ENCODE measurements at places on chromosomes 11 and 22. TPM values are rescaled to one million over a fixed set of nuclear protein-coding genes. Genes with fewer than 3 reads are reported as not detected.

- H3K4me3 ChIP-seq, result no peak overlapping the region
- H3K4me1 ChIP-seq, result peaks cover 32% of the 10 kb centered on the region
- H3K36me3 ChIP-seq, result no peaks in the 10 kb centered on the region
- H3K27ac ChIP-seq, result no peak overlapping the region
- peak; percentile 68 for DNase-seq
Measured at GRCh38 chr11:13110929-13111812, 102.1 kb downstream of the RASSF10 start.

GRCh38 chr11:62341588-62341987 lies 4.3 kb downstream of the ASRGL1 start:
- H3K27ac ChIP-seq, result no peak overlapping the region
- no peak overlapping the region for H3K4me3 ChIP-seq
- H3K27me3 ChIP-seq, result no peaks in the 10 kb centered on the region
- no peaks in the 10 kb centered on the region for H3K4me1 ChIP-seq
- DNase-seq, result no peak

The JOSD1 gene
- total RNA-seq, result 26.5 TPM

DNA sequence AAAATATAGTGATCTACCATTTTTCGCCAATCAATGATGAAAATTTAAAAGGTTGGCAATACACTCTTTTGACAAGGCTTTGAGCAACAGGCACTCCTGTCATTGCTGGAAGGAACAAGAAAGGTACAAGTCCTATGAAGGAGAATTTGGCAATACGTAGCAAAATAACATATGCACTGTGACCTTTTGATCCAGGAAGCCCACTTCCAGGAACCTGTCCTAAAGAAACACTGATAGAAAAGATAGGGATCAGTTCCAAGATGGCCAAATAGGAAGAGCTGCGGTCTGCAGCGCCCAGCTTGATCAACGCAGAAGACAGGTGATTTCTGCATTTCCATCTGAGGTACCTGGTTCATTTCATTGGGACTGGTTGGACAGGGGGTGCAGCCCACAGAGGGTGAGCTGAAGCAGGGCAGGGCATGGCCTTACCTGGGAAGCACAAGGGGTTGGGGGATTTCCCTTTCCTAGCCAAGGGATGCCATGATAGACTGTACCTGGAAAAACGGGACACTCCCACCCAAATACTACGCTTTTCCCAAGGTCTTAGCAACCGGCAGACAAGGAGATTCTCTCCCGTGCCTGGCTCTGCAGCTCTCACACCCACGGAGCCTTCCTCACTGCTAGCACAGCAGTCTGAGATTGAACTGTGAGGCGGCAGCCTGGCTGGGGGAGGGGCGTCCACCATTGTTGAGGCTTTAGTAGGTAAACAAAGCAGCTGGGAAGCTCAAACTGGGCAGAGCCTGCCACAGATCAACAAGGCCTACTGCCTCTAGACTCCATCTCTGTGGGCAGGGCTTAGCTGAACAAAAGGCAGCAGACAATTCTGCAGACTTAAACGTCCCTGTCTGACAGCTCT lies 69.7 kb upstream of the GALNT18 start:
- no peak for DNase-seq
- H3K4me3 ChIP-seq, result no peak overlapping the region
- no peaks in the 10 kb centered on the region for H3K27me3 ChIP-seq
- H3K36me3 ChIP-seq, result no peaks in the 10 kb centered on the region

DNA sequence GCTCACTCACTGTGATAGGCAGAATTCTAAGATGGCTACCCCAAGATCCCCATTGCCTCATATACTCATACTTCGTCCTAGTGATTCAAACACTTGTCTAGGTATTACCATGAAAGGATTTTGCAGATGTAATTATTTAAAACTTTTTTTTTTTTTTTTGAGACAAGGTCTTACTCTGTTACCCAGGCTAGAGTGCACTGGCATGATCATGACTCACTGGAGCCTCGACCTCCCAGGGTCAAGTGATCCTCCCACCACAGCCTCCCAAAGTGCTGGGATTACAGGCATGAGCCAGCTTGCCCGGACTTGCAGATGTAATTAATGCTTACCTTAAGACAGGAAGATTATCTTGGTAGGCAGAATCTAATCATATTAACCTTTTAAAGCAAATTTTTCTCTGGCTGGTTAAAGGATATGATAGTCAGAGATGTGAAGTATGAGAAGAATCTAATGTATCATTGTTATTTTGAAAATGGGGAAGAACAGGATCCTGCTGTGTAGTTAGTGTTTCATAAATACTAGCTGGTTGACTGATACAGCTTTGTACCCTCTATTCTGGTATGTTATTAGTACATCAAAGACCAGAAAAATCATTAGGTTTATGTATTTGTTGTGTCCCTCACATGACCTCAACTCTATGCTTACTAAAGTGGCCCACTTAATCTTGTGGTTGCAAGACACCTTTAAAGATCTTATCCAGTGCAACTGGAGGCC lies 35.5 kb downstream of the C2CD3 start:
- peak; percentile 32 for DNase-seq
- no peak overlapping the region for H3K4me3 ChIP-seq
- no peak overlapping the region for H3K27ac ChIP-seq
- H3K27me3 ChIP-seq, result no peaks in the 10 kb centered on the region
- H3K36me3 ChIP-seq, result peaks cover 58% of the 10 kb centered on the region

GRCh38 chr11:56706486-56706885 lies 7.6 kb downstream of the OR9G1 start:
- no peak overlapping the region for H3K27ac ChIP-seq
- no peaks in the 10 kb centered on the region for H3K4me1 ChIP-seq
- no peak overlapping the region for H3K4me3 ChIP-seq
- no peaks in the 10 kb centered on the region for H3K27me3 ChIP-seq
- no peaks in the 10 kb centered on the region for H3K36me3 ChIP-seq

GRCh38 chr11:5534046-5534445 lies 14.3 kb downstream of the OR52H1 start:
- H3K4me1 ChIP-seq, result no peaks in the 10 kb centered on the region
- no peak for DNase-seq
- H3K27ac ChIP-seq, result no peak overlapping the region
- H3K4me3 ChIP-seq, result no peak overlapping the region
- no peaks in the 10 kb centered on the region for H3K36me3 ChIP-seq

The FOLR1 gene
- 0.56 TPM for total RNA-seq

GRCh38 chr11:44774731-44775130 lies 48.0 kb downstream of the TSPAN18 start:
- H3K27me3 ChIP-seq, result no peaks in the 10 kb centered on the region
- H3K4me3 ChIP-seq, result no peak overlapping the region
- peak; percentile 23 for DNase-seq
- H3K36me3 ChIP-seq, result no peaks in the 10 kb centered on the region
- peaks cover 29% of the 10 kb centered on the region for H3K4me1 ChIP-seq
- no peak overlapping the region for H3K27ac ChIP-seq

DNA sequence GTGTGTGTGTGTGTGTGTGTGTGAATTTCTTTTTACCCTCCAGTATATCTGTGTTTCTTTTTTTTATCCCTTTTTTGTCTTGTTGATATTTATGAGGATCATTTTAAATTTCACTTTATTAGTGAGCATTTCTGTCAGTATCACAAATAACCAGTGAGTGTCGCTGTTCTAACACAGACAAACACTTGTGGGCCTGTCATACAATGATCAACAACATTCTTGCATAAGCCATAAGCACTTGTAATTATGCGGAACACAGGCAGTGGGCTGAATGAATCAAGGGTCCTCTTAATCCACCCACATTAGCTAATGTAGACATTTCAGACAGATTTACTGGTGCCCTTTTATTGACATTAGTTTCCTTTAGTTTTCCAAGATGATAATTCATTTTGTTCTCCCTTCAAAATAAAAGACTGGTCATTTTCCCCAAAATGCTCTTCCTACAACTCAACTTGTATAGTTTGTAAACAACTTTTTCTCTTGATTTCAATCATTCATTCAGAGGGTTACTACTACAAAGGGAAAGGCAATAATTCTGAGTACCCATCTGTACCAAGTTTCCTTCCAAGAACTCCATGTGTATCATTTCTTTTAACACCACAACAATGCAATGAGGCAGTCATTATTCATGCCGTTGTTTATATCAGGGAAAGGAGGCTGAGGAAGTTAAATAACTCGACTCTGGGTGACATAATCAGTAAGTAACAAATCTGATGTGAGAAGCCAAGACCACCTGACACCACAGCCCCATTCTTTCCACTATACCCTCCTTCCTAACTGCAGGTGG lies 34.5 kb upstream of the ANO3 start:
- no peak overlapping the region for H3K4me3 ChIP-seq
- no peak overlapping the region for H3K27ac ChIP-seq
- H3K27me3 ChIP-seq, result no peaks in the 10 kb centered on the region
- DNase-seq, result peak; percentile 23
- no peaks in the 10 kb centered on the region for H3K36me3 ChIP-seq

GRCh38 chr22:30438559-30438958 lies 13.0 kb downstream of the MTFP1 start:
- H3K4me3 ChIP-seq, result no peak overlapping the region
- no peak overlapping the region for H3K27ac ChIP-seq
- H3K27me3 ChIP-seq, result no peaks in the 10 kb centered on the region
- no peaks in the 10 kb centered on the region for H3K4me1 ChIP-seq

- DNase-seq, result no peak
- H3K4me3 ChIP-seq, result no peak overlapping the region
- H3K27me3 ChIP-seq, result peaks cover 6% of the 10 kb centered on the region
Measured at GRCh38 chr11:16813126-16813525, 74.7 kb downstream of the C11orf58 start.

GRCh38 chr11:44851496-44851895 lies 99.2 kb downstream of the TP53I11 start:
- DNase-seq, result no peak
- H3K4me1 ChIP-seq, result no peaks in the 10 kb centered on the region
- H3K4me3 ChIP-seq, result no peak overlapping the region
- H3K36me3 ChIP-seq, result peaks cover 3% of the 10 kb centered on the region
- H3K27ac ChIP-seq, result no peak overlapping the region
- no peaks in the 10 kb centered on the region for H3K27me3 ChIP-seq

The DEFB131B gene
- not detected for total RNA-seq

The ANGPTL5 gene
- not detected for total RNA-seq

GRCh38 chr11:77854838-77855237 lies 33.9 kb downstream of the AAMDC start:
- DNase-seq, result peak; percentile 2
- H3K4me1 ChIP-seq, result no peaks in the 10 kb centered on the region
- no peaks in the 10 kb centered on the region for H3K36me3 ChIP-seq
- H3K27me3 ChIP-seq, result no peaks in the 10 kb centered on the region

DNA sequence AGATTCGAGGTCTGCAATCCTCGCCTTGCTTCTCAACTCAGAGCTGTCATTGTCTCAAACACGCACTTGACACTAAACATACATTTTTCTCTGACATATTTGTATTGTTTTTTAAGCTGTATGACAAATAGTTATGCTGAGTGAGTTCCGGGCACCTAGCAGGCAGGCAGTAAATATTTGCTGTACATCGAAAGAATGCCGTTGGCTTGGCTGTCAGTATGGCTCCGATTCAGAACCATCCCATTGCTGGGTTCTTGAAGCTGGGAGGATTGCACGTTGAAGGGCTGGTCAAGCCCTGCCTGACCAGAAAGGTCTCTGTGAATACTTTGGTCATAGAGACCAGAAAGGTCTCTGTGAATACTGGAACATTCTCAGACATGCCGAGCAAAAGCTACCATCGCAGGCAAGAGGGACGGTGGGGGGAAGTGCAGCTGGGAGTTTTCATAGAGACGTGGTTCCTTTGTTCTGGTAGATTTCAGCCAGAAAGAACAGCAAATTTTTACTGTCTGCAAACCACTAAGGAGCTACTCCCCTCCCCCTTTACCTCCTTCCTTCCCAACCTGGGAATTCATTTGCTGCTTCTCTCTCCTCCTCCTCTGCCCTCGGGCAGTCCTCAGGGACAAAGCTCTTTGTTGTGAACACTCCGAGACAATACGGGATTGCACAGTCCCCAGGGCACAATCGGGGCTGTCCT lies 202.2 kb upstream of the SORL1-AS1 start:
- H3K36me3 ChIP-seq, result no peaks in the 10 kb centered on the region
- H3K4me1 ChIP-seq, result peaks cover 4% of the 10 kb centered on the region
- H3K4me3 ChIP-seq, result peak overlapping the region; percentile 64
- no peaks in the 10 kb centered on the region for H3K27me3 ChIP-seq

DNA sequence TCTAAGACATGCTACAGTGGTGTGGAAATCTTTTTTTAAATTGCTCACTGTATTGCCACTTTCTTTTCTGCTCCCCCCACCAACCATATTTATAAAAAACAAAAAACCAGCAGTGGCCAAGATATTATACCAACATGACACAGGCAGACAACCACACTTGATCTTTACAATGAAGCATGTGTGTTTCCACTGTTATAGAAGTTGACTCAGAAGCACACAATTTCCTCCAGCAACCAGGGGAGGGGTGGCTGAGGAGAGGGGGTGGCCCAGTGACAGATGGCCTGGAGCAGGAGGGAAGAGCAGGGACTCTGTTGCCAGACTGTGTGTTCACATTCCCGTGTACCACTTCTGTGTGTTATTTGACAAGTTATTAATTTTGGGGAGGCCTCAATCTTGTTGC lies 14.8 kb downstream of the CD59 start:
- H3K4me1 ChIP-seq, result peaks cover 25% of the 10 kb centered on the region
- H3K4me3 ChIP-seq, result no peak overlapping the region
- H3K27me3 ChIP-seq, result no peaks in the 10 kb centered on the region

GRCh38 chr11:100810146-100810545 lies 123.1 kb downstream of the ARHGAP42 start:
- no peaks in the 10 kb centered on the region for H3K36me3 ChIP-seq
- DNase-seq, result no peak
- H3K27me3 ChIP-seq, result no peaks in the 10 kb centered on the region
- H3K4me1 ChIP-seq, result no peaks in the 10 kb centered on the region
- no peak overlapping the region for H3K27ac ChIP-seq
- H3K4me3 ChIP-seq, result no peak overlapping the region

GRCh38 chr22:35567351-35568141 lies 26.9 kb downstream of the RASD2 start:
- no peaks in the 10 kb centered on the region for H3K4me1 ChIP-seq
- no peak overlapping the region for H3K4me3 ChIP-seq
- H3K27ac ChIP-seq, result no peak overlapping the region
- H3K27me3 ChIP-seq, result 0 out of 2 replicates have a peak, but pooled peaks cover 4% of the 10 kb centered on the region
- H3K36me3 ChIP-seq, result no peaks in the 10 kb centered on the region

GRCh38 chr11:86980086-86980796 lies 25.0 kb upstream of the FZD4 start:
- no peaks in the 10 kb centered on the region for H3K36me3 ChIP-seq
- no peak overlapping the region for H3K4me3 ChIP-seq
- no peaks in the 10 kb centered on the region for H3K27me3 ChIP-seq
- H3K4me1 ChIP-seq, result peaks cover 8% of the 10 kb centered on the region

The KCNQ1 gene
- not detected for total RNA-seq

DNA sequence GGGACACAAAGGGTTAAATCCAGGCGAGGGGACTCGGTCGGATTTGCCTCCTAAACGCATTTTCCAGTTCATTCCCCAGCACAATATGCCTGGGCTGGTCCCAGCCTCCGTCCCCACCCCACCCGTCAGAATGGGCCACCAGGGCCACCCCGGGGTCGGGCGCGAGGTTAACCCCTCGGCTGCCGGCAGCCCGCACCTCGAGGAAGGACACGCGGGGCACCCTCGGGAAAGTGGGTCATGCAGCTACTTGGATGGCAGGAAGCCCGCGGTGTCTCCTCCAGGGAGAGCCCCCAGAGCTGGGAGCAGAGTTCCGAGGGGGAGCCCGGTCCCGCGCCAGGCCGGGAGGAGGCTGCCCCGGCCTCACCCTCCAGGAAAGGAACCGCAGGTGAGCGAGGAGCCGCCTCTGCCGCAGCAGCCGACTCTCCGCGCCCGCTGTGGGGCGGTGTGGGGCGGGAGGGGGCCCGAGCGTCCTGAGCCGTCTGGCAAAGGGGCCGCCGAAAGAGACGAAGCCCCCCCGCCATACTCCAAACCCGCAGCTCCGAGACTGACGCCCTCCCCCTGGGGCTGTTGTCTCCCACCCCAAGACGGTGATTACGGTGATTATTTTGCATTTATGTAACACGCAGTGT lies 1.4 kb downstream of the NECTIN1 start:
- H3K27me3 ChIP-seq, result no peaks in the 10 kb centered on the region
- peak; percentile 33 for DNase-seq
- H3K4me3 ChIP-seq, result peak overlapping the region; percentile 97
- peaks cover 8% of the 10 kb centered on the region for H3K36me3 ChIP-seq
- H3K4me1 ChIP-seq, result peaks cover 18% of the 10 kb centered on the region
- peak overlapping the region; percentile 61 for H3K27ac ChIP-seq

The CNGA4 gene
- total RNA-seq, result not detected

The PARVA gene
- 43.9 TPM for total RNA-seq

Data from SJCRH30 (cell line).